M059J (cell line): ENCODE measurements at places on chromosomes 3 and 15. TPM values are rescaled to one million over a fixed set of nuclear protein-coding genes. Genes with fewer than 3 reads are reported as not detected.

NDN gene
- total RNA-seq: not detected in 2 replicates

WDR49 gene
- total RNA-seq: not detected in 2 replicates

SNTN gene
- total RNA-seq: 0.10 TPM in 1 of 2 replicates, not detected in the other

TM6SF1 gene
- 0.52 and 1.1 TPM in 2 replicates for total RNA-seq

COX17 gene
- 64.5 and 103 TPM in 2 replicates for total RNA-seq

ARRDC4 gene
- 9.9 and 13.9 TPM in 2 replicates for total RNA-seq

RARB gene
- 37.1 and 40.2 TPM in 2 replicates for total RNA-seq

UBAP1L gene
- total RNA-seq: 0.10 and 0.12 TPM in 2 replicates

FBXO40 gene
- not detected in 2 replicates for total RNA-seq

TM4SF18 gene
- 19.7 and 25.4 TPM in 2 replicates for total RNA-seq

GCNT3 gene
- total RNA-seq: 1.1 and 1.6 TPM in 2 replicates

UQCRC1 gene
- 147 and 314 TPM in 2 replicates for total RNA-seq

C2CD4A gene
- 0.05 TPM in 1 of 2 replicates, not detected in the other for total RNA-seq

CLEC3B gene
- 2.2 TPM in 1 of 2 replicates, not detected in the other for total RNA-seq

GHRL gene
- not detected in 2 replicates for total RNA-seq

FURIN gene
- 16.5 and 33.6 TPM in 2 replicates for total RNA-seq
